ENCODE measurements at places on chromosomes 2 and 18.
A peak's percentile ranks its signal among the peaks of the same experiment; 100 is the strongest.

DNA sequence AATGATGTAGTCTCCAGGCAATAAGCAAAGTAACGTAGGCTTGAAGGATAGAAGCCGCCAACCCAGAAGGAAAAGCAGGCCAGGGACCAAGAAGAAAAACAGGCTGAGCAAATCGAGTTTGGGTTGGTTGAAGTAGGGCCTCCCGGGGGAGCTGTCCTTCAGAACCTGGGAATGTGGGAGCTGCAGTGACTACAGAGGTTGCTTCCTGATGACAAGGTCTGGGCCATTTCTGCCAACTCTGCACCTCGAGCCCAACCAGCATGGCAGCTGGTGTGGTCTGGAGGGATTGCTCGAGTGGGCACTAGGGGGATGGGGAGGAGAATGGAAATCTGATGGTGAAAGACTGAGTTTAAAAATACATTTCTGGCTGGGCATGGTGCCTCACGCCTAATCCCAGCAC lies 14.1 kb downstream of the ACMSD start:
- no peak for DNase-seq

- DNase-seq: peak; percentile 8
Measured at GRCh38 chr2:203650860-203651613, 55.4 kb upstream of the CD28 start.

GRCh38 chr2:178905261-178905660 lies 98.0 kb upstream of the TTN start:
- DNase-seq: no peak

DNA sequence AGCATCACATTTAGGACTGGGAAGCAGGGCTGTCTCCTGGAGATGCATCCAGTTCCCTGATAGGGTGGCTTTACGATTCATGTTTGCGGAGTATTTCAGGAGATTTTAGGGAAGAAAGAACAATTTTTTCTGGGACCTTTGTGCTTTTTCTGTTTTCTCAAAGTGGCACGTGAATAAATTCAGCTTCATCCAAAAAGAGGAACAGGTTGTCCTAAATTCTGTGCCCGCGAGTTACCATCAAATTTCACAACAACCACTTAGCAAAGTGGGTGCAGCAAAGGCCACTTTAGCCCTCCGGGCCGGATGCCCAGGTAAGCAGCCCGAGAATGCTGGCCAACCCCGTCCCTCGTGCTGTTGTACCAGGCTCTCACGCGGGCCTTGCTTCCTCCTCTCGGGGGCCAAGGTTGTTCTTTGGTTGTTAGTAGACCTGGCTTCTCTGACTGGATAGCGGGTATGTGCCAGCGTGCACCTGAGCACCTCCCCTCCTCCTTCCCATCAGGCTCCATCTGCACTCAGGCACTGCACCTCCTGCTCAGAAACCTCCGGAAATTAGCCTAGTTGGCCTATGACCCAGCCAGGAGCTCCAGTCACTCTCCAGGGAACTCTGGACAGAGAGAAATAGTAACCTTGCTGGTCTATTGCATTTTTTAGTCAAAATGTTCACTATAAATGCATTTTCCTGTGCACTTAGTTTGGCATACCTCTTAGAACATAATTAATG lies 83.0 kb downstream of the CMPK2 start:
- no peak for DNase-seq

- DNase-seq: no peak
Measured at GRCh38 chr18:49875155-49875554, 61.8 kb upstream of the ACAA2 start.

DNA sequence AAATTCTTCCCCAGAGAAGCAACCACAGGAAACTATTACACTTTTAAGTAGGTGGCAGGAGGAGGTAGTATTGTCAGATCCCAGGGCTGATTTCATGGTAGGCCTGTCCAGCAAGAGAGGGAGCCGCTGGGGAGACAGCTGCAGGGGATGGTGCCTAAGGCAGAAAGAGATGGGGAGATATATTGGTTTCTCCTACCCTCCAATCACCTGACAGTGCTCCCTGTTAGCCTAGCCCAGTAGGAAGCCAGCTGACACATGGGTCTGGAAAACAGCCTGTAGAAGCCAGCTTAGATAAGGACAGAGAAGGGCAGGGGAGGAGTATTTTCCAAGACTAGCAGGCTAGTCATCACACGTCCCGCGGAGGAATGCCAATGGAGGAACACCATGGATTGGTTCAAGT lies 8.2 kb upstream of the SPOPL start:
- no peak for DNase-seq

GRCh38 chr2:187252063-187252462 lies 196.0 kb downstream of the CALCRL start:
- DNase-seq: no peak

DNA sequence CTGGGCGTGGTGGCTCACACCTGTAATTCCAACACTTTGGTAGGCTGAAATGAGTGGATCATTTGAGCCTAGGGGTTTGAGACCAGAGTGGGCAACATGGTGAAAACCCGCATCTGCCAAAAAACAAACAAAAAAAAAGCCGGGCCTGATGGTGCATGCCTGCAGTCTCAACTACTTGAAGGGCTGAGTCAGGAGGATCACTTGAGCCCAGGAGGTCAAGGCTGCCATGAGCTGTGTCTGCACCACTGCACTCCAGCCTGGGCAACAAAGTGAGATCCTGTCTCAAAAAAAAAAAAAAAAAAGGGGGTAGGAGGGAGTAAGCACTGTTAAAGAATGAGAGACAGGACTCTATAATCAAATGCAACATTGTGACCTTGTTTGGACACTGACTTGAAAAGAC lies 54.6 kb downstream of the HDLBP start:
- DNase-seq: no peak

GRCh38 chr2:215460682-215461382 lies 25.0 kb upstream of the FN1 start:
- no peak for DNase-seq

GRCh38 chr2:221791844-221792243 lies 219.7 kb upstream of the EPHA4 start:
- DNase-seq: no peak

DNA sequence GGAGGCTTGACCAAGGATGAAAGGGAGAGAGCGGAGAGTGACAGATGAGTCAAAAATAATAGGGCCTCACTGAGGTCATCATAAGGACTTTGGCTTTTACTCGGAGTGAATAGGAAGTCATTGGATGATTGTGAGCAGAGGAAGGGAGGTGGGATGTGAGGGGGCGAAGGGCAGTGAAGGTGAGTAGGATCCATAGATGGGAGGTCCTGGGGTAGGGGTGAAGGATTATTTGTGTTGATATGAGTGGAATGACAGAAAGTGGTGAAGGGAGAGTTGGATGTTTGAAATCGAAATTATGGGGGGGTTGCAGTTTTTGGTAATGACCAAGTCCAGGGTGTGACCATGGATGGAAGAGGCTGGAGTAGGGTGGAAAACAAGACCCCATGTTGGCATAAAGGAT lies 14.0 kb downstream of the PNO1 start:
- no peak for DNase-seq

DNA sequence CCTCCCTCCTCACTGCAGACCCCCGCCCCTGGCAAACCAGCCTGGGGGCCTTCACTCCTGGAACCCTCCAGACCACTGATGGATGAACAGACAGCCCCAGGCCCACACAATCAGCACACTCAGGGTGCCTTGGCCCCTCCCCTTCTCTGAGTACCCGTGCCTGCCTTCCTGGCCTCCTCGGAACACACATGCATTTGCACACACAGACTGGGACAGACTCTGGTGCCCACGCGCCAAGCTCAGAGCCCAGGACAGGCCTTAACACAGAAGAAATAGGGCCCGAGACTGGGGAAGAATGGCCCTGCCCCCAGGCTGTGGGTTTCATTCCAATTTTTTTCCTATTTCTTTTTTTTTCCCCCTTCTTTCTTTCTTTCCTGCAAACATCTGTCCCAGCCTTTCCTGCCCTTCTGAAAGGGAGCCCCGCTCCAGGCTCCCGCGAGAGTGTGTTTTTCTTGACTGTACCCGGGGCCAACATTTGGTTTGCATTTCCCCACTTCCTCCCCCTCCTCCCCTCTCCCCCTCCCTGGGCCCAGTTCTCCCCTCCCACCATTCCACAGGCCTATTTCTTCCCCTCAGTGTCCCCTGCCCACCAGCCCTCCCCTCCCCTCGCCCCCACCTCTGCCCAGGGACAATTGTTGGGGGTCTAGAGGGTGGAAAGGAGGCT lies 618 bp upstream of the TNS1 start:
- no peak for DNase-seq

DNA sequence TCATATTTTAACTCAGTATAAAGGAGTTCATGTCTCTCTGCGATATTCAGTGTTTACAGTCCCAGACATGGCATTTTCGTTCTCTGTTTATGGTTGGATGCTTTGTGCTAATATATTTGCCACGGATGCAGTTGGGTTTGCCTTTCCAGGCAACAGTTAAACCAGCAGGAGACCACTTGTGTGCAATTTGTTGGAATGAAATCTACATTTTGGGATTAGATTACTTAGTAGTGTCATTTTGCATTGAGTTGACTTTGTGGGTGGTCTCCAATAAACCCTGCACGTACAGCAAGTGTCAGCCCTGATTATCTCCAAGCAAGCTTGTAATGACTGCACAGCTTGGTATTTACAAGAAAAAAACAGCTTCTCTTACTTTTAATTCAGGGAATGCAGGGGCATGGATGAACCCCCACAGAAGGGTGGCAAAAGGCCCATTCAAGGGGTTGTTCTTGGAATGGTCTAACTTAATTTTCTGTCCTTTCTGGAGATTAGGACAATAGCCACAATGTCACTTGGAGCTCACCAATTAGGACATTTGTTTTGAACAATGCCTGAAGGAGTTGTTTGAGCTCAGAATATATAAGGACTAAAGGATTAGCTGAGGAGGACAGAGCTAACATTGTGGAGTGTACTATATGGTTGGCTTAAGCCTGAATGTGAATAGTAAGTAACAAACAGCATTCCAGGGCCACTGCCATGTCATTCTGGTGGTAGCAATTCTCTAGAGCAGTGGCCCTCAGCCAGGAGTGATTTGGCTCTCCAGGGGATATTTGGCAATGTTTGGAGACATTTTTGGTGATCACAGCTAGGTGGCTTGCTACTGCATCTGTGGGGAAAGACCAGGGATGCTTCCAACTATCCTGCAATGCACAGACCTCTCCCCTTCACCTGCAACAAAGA lies 121.5 kb downstream of the SLC4A3 start:
- DNase-seq: no peak

DNA sequence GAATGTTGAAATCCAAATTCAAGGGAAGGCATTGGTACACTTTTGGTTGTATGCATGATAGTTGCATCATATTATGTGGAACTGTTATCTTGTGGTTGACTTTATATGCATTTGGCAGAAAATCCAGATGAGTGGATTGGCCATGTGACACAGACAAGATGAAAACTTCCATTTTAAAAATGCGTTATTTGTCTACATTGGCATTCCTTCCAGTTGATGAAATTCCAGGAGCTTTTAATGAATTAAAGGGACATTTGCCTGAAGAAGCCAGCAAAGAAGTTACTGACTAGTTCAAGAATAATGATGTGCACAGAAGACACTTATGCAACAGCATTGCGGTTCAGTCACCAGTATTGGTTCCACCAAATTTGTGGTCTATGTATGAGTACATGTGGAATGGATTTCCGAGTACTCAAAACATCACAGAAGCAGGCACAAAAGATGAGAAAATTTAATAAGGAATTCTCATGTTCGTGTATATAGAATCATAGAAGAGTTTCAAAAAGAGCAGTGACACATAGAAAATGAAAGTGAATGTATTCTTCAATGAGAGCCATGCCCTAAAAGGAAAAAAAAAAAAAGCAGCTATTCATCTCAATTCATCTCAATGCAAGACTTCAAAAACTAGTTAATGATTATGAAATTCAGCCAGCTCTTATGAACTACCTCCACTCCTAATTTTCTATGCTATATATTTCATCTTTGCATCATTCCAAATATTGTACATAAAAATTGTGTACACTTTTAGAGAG lies 232.1 kb downstream of the RBM43 start:
- DNase-seq: no peak

- DNase-seq: no peak
Measured at GRCh38 chr2:96116879-96117533, 635 bp upstream of the ADRA2B start.

DNA sequence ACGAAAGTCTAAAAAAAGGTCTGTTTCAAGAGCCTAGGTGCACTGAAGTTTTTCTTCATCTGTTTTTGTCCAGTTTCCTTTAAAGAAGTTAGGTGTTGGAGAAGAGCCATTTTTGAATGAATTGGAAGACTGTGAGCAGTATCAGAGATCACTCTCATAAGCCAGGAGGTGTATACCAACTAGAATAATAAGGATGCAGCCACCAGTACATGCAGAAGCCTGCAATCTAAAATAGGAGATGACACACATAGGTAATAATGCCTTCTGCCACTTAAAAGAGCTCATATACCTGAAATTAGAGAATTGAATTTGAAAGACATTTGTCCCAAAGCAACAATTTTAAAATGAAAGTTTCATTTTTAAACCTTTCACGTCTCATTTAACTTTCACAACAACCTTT lies 81.7 kb downstream of the RBMS1 start:
- DNase-seq: no peak

DNA sequence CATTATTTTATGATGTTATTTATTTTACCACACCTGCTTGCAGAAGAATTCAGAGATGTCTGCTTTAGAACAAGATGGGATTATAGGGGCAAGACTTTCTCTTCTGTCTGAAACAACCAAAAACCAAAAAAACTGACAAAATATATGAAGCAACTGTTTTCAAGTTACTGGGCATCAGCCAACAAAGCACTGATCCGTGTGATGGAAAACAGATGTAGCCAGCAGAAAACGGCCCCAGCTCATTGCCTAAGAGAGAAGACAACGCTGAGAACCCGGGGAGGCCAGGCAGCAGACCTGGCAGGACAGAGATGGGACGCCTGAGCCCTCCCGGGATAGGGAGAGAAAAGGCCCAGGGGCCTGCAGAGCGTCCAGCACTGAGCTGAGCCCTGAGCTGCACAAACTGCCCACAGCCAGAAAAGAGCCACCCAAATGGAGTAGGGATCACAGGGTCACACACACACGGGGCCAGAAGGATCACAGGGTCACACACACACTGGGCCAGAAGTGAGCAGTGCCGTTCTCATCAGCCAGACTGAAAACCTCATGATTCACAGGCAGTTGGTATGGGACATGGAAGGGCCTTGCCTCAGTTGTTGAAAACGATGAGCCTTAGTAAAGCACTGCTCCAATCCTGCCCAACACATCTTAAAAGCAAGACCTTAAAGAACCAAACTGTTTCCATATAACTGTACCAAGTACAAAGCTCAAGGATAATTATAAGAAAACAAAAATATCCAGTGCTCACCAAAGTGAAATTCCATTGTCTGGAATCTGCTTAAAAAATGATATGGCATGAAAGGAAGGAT lies 12.1 kb downstream of the PXDN start:
- DNase-seq: no peak

- DNase-seq: no peak
Measured at GRCh38 chr2:45932278-45932975, 281.0 kb downstream of the PRKCE start.

GRCh38 chr2:206488053-206488452 lies 44.7 kb downstream of the ADAM23 start:
- DNase-seq: no peak

DNA sequence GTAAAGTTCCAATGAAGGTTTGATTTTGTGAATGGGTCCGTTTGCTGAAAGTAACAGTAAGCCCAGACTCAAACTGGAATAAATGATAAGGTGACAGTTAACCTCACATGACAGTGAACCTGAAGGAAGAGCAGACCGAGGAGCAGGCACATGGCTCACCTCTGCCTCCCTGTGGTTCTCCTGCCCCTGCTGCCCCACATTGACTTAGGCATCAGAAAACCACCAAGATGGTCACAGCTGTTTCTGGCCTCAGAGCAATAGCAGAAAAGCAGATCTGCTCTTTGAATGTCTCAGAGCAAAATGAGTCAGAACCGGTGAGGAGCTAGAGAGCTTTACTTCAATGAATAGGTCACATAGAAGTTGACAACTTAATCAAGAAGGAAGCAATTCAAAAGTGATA lies 487.6 kb downstream of the METTL4 start:
- no peak for DNase-seq

GRCh38 chr18:58208207-58208932 lies 164.3 kb downstream of the NEDD4L start:
- DNase-seq: no peak

All from NCI-H1105 treated with DMSO at 0.1 percent for 48 hours (cell line).